Kidney epithelial cell (primary cell): ENCODE measurements at places on chromosomes 16 and 17.

GRCh38 chr17:7632492-7632894 lies 2.6 kb downstream of the SHBG start:
- no peak for DNase-seq

GRCh38 chr16:88429387-88430184 lies 23.5 kb upstream of the ZFPM1 start:
- DNase-seq, result no peak

DNA sequence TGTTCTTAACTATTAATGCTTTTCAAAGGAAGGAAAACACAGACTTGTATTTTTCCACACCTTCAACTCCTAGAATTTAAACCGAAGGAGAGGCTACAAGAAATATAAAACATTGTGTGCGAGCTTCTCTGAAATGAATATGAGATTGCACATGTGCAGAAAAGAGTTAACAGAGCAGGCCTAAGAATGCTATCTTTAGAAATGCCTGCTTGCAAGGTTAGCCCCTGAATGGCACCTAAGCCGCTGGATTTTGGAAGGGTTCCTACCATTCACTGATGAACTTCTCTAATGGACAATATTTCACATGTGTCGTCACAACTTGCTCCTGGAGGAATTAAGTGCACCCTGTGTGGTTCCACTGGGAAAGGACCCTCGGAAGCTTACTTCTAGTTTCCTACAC lies 69.3 kb downstream of the FBXL20 start:
- no peak for DNase-seq

GRCh38 chr17:36602030-36602748 lies 806 bp downstream of the MRM1 start:
- no peak for DNase-seq
